ENCODE measurements at places on chromosomes 12 and 14. TPM values are rescaled to one million over a fixed set of nuclear protein-coding genes. Genes with fewer than 3 reads are reported as not detected.

Gene BDKRB2
- 11.4 TPM for total RNA-seq

Gene SMCO2
- not detected for total RNA-seq

- peak overlapping the region; percentile 83 for H3K27ac ChIP-seq
- DNase-seq = no peak
- H3K4me3 ChIP-seq = peak overlapping the region; percentile 68
- H3K4me1 ChIP-seq = peaks cover 43% of the 10 kb centered on the region
- no peaks in the 10 kb centered on the region for H3K27me3 ChIP-seq
Measured at GRCh38 chr12:69240631-69240995, 1.2 kb downstream of the CPSF6 start.

DNA sequence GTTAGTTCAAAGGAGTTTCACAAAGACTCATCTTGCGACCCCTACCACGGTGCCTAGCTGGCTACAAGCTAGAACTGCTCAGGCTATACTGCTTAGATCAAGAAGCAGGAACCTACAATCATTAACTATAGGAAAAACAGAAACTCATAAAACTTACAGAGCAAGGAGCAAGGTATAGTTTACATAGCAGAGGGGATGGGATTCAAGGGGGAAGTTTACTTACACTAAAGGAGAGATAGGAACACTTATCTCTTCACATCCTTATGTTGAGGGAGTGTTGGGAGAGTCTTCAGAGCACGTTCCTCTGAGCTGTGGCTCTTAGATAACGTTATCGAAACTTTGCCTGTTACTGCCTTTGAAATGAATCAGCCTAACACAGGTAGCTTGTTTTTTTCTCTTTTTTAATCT is 58.1 kb downstream of the FSCB start:
- no peak overlapping the region for H3K4me3 ChIP-seq
- DNase-seq = no peak
- no peaks in the 10 kb centered on the region for H3K27me3 ChIP-seq
- no peak overlapping the region for H3K27ac ChIP-seq
- no peaks in the 10 kb centered on the region for H3K36me3 ChIP-seq
- no peaks in the 10 kb centered on the region for H3K4me1 ChIP-seq

DNA sequence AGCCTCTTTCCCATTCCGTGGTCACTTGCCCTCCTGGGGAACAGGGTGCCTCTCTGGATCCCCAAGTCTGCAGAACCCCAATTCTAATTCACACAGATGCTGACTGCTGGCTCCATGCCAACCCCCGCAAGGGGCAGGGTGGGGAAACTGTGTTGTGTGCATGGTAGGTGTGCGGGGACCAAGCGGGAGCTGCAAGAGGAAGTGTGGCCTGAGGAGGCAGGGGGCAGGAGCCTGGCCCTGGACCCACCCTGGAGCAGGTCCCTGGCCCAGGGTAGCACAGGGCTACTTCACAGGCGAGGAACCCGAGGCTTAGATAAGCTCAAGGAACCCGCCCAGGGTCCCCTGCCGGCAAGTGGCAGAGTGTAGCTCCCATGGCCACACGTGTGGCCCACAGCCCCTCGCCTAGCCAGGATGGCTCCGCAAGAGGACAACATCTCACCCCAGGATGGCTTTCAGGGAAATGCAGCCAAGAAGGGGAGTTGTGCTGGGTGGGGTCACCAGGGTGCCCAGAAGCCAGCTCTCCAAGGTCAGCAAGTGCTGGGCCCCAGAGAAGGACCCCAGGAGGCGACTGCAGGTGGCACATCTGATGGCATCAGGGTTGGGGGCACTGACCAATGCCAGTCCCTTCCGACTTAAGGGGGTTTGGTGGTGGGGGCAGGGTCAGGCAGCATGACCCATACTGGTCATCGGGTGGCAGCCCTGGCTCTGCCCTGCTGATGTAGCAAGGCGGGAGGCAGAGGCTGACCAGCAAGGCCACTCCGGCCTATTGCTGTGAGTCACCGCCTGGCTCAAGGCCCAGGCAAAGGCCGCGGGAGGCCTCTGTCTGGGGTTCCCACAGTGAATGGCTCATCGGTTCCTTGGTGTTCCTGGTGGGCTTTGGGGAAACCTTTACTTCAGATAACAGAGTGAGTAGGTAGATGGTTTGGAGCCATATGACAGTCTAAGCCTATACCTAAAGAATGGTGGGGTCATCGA is 37.3 kb upstream of the EML1 start:
- H3K36me3 ChIP-seq = no peaks in the 10 kb centered on the region
- H3K4me3 ChIP-seq = no peak overlapping the region
- DNase-seq = peak; percentile 85
- no peaks in the 10 kb centered on the region for H3K27me3 ChIP-seq

GRCh38 chr14:102140027-102140749 is 491 bp downstream of the WDR20 start:
- peak overlapping the region; percentile 100 for H3K4me3 ChIP-seq
- no peaks in the 10 kb centered on the region for H3K36me3 ChIP-seq
- DNase-seq = peak; percentile 47
- peaks cover 17% of the 10 kb centered on the region for H3K4me1 ChIP-seq
- peak overlapping the region; percentile 71 for H3K27ac ChIP-seq
- H3K27me3 ChIP-seq = no peaks in the 10 kb centered on the region

DNA sequence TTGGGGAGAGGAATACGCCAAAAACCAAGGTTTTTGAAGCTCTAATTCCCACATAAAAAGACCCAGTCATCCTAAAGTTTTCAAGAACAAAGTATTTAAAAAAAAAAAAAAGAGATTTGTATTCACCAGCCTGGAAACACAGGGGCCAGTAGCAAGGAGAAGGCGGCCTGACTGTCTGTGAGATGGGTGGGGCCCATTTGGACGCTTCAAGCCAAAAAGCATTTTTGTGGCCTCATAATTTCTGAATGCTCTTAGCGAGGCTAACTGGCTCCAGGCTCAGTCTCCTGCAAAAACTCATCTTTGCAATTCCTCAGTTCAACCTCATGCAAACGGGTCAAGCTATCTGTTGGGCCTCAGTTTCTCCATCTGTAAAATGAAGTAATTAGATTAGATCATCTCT is 514.1 kb downstream of the MED13L start:
- no peaks in the 10 kb centered on the region for H3K36me3 ChIP-seq
- no peak overlapping the region for H3K27ac ChIP-seq
- no peaks in the 10 kb centered on the region for H3K27me3 ChIP-seq
- H3K4me1 ChIP-seq = no peaks in the 10 kb centered on the region
- H3K4me3 ChIP-seq = no peak overlapping the region

Gene TMEM63C
- 0.33 TPM for total RNA-seq

- DNase-seq = peak; percentile 10
- H3K27me3 ChIP-seq = no peaks in the 10 kb centered on the region
- no peak overlapping the region for H3K4me3 ChIP-seq
Measured at GRCh38 chr14:104091927-104092771, 6.6 kb downstream of the ASPG start.

DNA sequence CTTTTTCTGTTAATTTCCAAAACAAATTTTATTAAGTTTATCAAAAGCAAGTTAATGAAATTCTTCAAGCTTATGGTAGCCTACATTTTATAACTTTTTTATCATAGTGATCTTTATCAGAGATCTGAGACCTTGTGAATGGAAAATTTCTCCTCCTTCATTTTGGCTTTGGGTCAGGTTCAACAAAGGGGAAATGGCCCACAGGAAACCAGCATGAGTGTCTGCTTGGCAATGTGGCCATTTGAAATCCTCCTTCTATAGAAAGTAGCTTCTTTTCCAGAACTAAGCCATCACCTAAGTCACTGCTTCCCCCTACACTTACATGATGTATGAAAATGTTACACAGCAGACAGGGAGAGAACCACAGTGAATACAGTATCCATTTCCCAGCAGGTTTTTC is 1.6 kb downstream of the RHOJ start:
- no peak overlapping the region for H3K27ac ChIP-seq
- peaks cover 9% of the 10 kb centered on the region for H3K4me1 ChIP-seq
- H3K36me3 ChIP-seq = no peaks in the 10 kb centered on the region
- H3K27me3 ChIP-seq = no peaks in the 10 kb centered on the region
- H3K4me3 ChIP-seq = no peak overlapping the region

DNA sequence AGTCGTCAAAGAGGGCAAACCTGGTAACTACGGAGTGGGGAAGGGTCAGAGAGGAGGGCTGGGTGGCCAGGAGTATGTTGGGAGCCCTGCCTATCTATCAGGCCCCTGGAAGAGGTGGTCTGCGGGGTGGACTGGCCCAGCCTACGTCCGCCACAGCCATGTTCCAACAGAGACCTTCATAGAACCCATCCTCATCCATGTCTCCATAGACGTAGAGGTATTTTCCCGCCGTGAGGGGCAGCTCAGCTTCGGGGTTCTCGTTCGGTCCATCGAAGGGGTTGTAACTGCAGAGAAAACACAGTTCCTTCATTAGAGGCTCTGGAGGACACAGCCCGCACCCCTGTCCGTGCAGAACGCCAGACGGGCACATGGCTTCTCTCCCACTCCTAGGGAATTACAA is 107.3 kb downstream of the PIWIL1 start:
- no peaks in the 10 kb centered on the region for H3K4me1 ChIP-seq
- H3K36me3 ChIP-seq = no peaks in the 10 kb centered on the region
- DNase-seq = no peak
- no peak overlapping the region for H3K27ac ChIP-seq
- no peak overlapping the region for H3K4me3 ChIP-seq
- H3K27me3 ChIP-seq = no peaks in the 10 kb centered on the region

GRCh38 chr14:25371068-25371467 is 321.1 kb upstream of the STXBP6 start:
- H3K27ac ChIP-seq = no peak overlapping the region
- H3K4me3 ChIP-seq = no peak overlapping the region
- H3K36me3 ChIP-seq = no peaks in the 10 kb centered on the region
- H3K27me3 ChIP-seq = no peaks in the 10 kb centered on the region
- no peak for DNase-seq
- H3K4me1 ChIP-seq = no peaks in the 10 kb centered on the region

DNA sequence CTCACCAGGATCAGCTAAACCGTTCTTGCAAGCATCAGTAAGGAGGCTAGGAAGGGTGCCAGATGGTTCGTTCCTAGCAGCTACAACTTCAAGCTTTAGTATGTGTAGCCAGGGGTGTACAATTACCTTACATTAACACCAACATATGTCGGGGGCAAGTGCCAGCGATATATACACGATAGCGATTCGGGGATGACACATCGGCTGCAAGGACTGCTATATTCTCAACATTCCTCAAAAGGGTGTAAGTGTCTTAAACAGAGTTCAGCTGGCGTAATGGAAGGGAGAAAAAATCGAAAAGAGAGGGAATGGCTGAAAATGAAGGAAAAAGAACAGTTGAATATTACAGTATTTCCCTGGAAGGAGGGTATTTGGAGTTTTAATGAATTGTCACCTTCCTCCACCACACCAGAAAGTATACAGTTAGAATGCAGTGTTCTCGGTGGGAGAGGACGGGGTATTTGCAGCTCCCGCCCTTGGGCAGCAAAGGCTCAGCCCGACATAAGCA is 545 bp downstream of the LIMA1 start:
- H3K4me1 ChIP-seq = peaks cover 38% of the 10 kb centered on the region
- H3K4me3 ChIP-seq = peak overlapping the region; percentile 78
- DNase-seq = peak; percentile 30

GRCh38 chr12:2648406-2648805 is 146.4 kb upstream of the FKBP4 start:
- H3K27ac ChIP-seq = no peak overlapping the region
- H3K4me1 ChIP-seq = no peaks in the 10 kb centered on the region
- H3K36me3 ChIP-seq = no peaks in the 10 kb centered on the region
- H3K27me3 ChIP-seq = no peaks in the 10 kb centered on the region
- no peak overlapping the region for H3K4me3 ChIP-seq

Gene JAG2
- 36.3 TPM for total RNA-seq

Gene RERG
- total RNA-seq = 13.8 TPM

DNA sequence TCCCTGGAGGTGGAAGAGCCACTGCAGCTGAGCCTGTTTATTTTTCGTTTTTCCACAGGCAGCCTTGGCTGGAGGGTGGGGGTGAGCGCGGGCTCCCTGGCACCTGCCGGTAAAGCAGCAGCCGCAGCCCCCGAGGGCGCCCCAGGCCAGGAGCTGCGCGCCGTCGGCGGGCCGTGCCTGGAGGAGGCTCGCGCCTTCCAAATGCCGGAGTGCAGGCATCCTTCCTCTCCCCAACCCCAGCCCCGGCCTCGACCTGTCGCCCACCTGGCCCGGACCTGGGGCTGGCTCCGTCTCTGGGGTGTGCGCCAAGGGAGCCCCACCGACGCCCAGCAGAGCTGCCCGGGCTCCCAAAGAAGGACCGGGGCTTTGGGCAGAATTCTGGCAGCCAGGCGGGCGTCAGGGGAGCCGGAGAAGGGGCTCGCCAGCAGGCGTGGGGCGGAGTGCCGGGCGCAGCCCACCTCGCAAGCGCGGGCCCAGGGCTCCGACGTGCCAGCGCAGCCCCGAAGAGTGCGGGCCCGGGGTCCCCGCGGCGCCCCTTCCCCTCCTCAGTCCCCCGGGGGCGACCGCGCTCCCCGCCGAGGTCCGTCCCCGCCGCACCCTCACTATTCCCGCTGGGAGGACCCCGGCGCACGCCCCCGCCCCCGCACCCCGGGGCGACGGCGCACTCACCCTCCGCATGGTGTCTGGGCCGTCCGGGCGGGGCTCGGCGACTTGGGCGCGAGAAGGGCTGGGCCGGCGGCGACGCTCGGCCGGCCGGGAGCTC is 130.3 kb downstream of the NDUFA12 start:
- no peaks in the 10 kb centered on the region for H3K36me3 ChIP-seq
- H3K27ac ChIP-seq = no peak overlapping the region
- H3K4me1 ChIP-seq = peaks cover 32% of the 10 kb centered on the region
- H3K4me3 ChIP-seq = no peak overlapping the region
